Activated CD4-positive, alpha-beta T cell treated with anti-CD3 and anti-CD28 coated beads for 24 hours (primary cell): ENCODE measurements at places on chromosomes 7 and 10.

GRCh38 chr10:9111976-9112375, 1057.5 kb downstream of the GATA3 start:
- no peak for DNase-seq

DNA sequence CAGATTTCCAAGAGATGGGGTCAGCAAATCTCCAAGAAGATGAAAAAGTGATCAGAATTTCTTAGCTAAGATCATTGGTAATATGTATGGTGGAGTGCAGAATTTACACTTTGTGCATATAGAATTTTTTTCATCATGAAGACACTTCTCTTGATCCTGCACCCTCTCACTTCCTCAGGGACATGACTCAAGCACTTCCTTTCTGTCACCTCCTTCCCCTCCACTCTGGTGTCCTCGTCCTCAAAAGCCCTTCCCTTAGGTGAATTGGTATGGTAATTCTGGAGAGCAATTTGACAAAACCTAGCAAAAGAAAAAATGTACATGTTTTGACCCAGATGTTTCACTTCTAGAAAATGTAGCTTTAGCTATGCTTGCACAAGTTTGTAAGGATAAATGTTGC, 18.1 kb downstream of the CALN1 start:
- DNase-seq: no peak

GRCh38 chr10:46037107-46037825, 6.8 kb upstream of the NCOA4 start:
- DNase-seq: no peak

- DNase-seq: no peak
Observed at GRCh38 chr10:51251110-51251509, 176.8 kb downstream of the PRKG1 start.

DNA sequence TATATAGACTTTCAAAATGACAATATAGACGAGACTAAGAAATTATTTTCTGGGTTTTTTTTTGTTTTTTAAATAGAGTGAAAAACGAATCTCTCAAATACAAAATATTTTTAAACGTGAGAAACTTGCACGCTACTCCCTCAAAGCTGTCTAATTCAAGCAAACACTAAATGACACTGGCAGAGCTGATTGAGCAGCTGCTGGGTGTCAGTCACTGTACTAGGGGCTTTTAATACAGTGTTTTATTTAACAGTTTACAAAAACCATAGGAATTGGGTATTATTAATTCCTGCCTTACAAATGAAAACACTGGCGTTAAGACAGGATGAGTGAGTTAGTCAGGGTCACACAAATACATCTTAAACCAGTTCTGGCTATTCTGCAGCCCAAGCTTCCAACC, 1209.6 kb upstream of the C7orf33 start:
- DNase-seq: no peak

- no peak for DNase-seq
Observed at GRCh38 chr10:71564194-71564820, 155.3 kb downstream of the C10orf105 start.

DNA sequence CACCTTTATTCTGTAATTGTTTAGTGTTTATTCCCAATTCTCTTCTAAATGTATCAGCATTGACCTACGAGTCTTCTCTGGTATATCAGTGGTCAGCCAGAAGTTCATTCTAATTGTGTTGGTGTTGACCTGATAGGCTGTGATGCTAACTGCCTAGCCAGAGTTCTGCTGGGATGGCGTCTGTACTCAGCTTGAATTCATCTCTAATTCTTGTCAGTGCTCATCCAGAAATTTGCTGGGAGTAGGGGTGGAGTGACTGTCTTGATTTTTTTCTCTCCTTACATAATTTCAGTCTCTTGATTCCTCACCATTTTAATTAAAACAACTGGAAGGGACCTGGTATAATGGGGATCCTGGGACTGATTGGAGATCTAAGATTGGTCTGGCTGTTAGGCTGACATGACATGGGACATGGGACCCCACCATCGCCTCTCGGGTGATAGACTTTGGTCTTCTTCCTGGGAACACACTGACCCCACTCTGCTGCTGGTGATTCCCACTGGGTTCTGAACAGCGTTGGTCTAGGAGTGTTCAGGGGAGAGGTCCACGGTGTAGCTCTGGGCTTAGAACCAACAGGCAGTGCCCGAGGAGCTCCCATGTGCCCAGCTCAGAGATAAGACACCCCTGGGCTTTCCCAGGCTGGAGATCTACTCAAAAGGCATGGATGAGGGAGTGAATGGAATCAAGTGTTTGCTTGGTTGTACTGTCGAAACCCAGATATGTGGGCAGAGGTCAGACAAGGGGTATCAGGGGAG, 3.8 kb downstream of the NEURL1 start:
- no peak for DNase-seq

DNA sequence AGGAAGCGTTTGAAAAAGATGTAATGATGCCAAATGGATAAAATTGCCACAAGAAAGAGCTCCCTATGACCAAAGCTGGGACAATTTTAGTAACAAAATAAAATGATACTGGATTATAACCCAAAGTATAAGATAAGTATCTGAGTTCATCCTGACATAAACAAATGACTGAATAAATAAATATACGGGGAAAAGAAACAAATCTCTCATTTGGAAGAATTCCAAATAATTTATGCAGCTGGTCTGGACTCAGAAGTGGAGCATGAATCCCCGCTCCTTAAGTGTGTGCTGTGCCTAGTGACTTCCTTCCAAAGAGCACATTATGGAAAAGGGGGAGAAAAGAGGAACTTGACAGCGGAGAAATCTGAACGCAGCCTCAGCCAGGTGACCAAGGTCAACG, 186.2 kb downstream of the RAMP3 start:
- no peak for DNase-seq

DNA sequence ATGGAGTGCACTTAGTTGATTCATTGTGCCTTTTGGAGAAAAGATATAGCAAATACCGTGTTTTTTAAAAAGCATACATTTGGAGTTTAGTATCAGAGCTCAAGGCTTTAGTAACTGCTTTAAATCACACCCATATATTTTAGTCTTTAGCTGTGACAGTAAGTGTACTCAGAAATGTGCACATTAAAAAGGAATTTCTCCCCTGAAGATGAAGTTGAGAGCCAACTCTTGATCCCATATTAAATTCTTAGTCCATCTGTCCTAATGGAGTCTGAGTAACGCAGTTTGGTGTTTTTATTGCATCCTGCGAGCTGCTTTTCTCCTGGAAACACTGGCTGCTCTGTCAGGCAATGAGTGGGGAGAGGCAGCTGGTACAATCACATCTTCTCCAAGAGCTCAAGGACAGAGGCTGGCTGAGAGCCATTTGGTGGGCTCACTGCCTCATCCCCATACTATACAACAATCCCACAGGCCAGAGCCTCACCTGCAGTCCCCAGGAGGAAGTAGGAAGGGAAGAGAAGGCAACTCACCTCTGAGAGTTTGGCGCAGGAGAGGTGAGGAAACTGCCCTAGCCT, 473.6 kb upstream of the C7orf33 start:
- DNase-seq: no peak

- no peak for DNase-seq
Observed at GRCh38 chr10:51918440-51918839, 219.0 kb upstream of the CSTF2T start.

- DNase-seq: no peak
Observed at GRCh38 chr10:96013956-96014355, 29.4 kb upstream of the CCNJ start.

DNA sequence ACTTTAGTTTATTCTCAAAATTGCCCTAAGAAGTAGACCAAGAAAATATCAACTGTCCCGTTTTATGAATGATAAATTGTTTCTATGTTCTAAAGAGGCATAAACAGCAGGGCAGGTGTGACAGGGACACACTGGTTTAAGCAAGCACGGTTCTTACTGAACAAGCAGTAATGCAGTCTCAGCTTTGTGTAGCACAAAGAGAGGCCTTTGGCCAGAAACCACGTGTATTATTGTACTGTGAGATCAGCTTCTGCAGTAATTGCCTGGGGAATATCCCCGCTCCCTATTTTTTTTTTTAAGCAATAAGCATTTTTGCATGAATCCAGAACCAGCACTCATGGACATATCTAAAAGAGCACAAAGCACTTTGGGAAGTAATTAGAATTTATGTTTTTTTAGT, 255.4 kb downstream of the WDR11 start:
- DNase-seq: no peak

GRCh38 chr10:113965077-113965476, 78.6 kb upstream of the ADRB1 start:
- no peak for DNase-seq

DNA sequence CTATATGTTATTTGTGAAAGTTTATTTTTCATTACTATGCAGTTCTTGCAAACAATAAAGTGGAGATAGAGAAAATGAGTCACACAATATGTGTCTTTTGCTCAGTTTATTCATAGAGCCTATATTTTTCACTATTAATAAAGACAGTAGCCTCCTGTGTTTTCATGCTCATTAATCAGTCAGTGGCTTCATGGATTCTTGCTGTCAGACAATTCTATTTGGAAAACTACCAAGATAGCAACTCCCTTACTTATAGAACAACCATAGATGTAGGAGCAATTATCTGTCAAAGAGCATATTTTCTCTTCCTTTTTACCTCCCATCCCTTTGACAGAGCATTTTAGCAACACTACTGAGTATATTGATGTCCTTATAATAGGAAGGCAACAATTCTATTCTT, 132.7 kb upstream of the CALCR start:
- no peak for DNase-seq
